CD4-positive, alpha-beta T cell treated with Interleukin-6 for 4 hours (primary cell): ENCODE measurements at places on chromosomes 3 and 15.

DNA sequence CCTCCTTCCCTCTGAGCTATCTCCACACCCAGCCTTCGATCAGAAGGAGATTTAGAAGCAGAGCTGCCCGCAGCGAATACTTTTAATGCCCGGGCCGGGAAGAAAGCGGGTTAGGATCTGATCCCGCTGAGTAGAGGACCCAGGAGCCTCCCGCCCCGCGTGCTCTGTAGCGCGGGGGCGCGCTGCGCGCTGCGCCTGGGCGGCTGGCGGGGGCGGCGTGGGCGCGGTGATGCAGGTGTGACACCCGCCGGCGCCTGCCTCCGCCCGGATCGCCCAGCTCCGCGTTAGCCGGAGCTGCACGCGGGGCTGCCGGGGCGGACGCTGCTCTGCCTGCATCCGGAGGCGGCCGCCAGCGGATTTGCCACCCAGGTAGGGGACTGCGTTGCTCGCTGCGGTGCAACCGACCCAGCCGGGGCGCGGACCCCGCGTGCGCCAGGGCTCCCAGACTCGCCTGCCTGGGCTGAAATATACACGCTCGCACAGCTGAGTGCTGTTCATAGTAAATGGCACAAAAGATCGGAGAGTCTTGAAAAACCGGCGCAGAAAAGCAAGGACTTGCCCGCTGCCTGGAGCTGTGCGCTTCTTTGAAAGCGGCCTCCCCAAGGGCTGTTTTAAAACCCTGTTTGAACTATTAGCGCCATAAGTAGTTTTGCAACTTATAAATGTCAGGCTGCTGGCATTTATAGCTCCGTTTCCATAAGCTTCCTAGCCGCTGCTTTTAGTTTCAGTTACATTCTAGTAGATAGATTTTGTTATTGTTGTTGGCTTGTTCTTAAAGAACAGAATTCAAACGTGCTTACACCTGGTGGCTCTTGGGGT lies at the start of gene SV2B:
Gene SV2B, plus strand, starts transcription at position 263 of the 819 bp plus-strand sequence. CDS start 126,007 bp downstream, outside the sequence.
- peak; percentile 44 for DNase-seq

DNA sequence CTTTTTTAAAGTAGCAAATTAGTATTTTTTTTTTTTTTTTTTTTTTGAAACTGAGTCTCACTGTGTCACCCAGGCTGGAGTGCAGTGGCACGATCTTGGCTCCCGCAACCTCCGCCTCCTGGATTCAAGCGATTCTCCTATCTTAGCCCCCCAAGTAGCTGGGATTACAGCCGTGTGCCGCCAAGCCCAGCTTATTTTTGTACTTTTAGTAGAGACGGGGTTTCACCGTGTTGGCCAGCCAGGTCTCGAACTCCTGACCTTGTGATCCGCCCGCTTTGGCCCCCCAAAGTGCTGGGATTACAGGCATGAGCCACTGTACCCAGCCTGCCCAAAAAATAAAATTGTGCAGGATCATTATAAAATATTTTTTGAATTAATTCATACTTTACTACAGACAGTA lies 272.2 kb upstream of the UBE2E1 start:
- DNase-seq: no peak

DNA sequence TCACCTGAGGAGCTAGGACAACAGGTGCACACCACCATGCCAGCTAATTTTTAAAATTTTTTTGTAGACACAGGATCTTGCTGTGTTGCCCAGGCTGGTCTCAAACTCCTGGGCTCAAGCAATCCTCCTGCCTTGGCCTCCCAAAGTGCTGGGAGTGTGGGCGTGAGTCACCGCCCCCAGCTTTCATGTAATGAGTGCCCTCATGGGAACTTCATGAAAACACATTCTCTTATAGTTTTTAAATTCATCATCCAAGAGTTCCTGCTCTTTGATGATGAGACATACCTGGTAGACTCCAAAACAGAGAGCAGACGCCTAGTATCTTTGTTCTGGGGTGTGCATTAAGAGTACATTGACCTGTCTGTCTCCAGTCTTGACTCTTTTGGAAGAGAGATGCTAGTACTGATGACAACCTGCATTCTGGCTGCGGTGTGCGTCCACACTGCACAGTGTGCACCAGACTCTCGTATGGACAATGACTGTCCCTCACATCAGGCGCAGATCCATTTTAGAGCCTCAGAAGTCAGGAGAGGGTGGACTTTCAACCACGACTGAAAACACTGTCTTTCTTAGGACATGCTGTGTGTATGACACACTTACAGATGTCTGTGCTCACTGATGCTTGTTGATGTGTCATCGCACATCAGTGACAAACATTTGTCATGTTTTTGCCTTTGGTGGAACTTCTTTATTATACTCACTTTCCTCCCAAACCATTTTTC lies 2.0 kb downstream of the NRROS start:
- peak; percentile 75 for DNase-seq

- DNase-seq: no peak
Measured at GRCh38 chr3:48129921-48130320, 58.3 kb downstream of the CDC25A start.

GRCh38 chr3:7669641-7670040 lies 808.7 kb downstream of the GRM7 start:
- DNase-seq: no peak
